ENCODE measurements at places on chromosomes 7 and 10.

- DNase-seq: no peak
Measured at GRCh38 chr10:102753718-102754117, 10.0 kb downstream of the WBP1L start.

DNA sequence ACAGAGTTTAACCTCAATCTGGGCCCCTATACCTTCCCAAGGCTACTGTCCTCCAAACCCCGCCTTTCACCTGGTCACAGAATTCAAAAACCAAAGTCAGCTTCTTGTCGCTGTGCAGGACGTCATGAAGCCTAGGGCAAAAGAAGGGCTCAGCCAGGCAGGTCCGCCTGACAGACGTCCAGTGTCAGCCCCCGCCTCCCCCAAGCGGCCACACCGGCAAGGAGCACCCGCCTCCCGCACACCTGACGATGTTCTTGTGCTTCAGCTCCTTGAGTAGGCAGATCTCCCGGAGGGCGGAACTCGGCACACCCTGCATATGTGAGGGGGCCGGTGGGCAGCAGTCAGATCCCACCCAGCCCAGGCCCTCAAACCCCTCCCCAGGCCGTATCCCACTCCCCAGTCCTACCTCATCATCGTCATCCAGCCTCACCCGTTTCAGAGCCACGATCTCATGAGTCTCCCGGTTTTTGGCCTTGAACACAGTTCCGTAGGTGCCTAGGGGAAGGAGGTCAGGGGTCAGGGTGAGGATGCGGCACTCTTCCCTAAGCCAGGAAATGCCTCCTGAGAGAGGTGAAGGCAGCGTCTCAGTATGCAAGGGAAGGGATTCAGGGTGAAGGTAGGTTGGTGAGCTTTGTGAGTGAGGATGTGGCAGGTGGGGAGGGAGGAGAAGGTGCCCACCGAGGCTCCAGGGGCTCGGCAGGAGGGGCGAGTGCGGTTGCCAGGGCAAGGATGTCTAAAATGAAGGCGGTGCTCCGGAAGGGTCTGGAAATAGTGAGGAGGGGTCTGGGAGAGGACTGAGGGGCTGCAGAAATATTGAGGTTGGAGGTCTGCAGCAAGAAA, 811 bp downstream of the CDK5 start:
- peak; percentile 10 for DNase-seq

DNA sequence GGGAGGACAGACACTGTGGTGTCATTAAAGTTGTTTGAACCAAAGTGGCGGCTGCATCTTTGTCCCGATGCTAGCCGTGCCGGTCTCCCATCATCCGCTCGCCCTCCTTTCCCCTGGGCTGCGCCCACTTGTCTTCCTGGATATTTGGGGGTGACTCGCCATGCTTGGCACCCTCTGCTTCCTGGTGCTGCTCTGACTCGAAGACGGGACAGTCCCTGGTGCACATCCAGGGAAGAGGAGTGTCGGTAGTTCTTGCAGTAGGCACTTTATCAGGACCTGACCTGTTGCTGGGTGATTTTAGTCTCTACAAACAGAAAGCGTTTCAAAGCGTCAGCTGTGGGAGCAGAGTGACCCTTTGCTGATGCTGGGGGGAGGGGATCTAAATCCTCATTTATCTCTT, 68.3 kb upstream of the DNAJB6 start:
- no peak for DNase-seq

DNA sequence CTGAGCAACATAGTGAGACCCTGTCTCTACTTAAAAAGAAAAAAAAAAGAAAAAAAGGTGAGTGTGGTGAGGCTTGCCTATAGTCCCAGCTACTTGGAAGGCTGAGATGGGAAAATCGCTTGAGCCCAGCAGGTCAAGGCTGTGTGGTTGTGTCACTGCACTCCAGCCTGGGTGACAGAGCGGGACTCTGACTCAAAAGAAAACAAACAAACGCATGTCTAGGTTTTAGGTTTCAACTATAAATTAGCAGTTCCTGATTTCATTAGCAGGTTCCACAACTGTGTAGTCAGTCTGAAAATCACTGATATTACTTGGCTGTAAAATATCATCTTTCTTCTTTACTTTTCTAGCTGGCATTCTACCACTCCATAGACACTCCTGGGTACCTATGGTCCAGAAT, 155.7 kb upstream of the HGF start:
- DNase-seq: no peak

DNA sequence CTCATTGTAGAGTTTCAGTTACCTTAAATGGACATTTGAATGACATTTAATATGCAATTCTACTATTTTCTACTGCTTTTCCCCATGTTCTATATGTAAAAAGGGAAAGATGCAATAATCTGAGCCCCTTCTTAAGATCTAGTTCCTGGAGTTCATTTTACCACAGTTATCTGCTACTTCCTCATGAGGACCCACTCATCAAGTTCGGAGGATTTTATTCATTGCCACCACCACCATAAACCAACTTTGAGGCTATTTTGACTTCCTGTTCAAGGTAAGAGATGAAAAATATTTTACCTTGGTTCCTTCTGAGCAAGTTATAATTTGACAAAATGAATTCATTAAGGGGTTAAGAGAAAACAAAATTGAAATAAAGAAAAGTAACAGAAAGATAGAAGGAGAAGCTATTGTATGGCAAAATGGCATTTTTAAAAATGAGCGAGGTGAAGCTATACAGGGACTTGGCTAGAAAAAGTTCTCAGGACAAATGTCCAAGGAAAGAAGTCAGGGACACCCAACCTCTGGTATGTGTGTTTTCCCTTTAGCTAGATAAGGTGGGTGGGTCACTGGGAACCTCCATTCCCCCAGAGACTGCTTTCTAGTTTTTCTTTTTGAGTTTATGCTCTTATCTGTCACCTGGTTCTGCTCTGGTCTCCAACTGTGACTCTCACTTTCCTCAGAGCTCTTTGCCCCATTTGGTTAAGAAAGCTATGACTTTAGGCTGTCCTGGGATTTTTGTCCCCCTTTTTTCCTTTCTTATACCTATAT, 14.9 kb upstream of the FAM3C start:
- no peak for DNase-seq
